Ecto neural progenitor cell (in vitro differentiated cells): ENCODE measurements at places on chromosomes 3 and 15.

DNA sequence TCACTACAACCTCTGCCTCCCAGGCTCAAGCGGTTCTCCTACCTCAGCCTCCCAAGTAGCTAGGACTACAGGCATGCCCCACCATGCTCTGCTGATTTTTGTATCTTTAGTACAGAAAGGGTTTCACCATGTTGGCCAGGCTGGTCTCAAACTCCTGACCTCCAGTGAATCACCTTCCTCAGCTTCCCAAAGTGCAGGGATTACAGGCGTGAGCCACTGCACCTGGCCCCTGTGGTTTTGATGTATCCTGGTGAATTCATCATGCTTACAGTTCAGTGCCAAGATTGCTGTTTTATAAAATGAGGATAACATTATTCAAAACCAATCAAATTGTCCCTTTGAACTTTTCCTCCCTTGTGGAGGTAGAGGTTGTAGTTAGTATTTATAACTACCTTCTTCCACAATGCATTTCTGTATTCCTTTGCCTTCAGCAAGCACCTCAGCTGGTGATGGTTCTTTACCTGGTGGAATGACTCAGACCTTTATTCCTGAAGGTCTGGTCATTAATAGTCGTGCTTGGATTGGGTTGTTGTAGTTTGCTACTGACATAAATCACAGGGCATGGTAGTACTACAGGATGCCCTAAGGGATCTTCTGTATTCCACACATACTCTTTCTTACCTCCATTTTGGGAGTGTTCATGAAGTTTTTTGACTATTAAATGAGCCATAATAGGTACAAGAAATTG lies 76.9 kb downstream of the UBP1 start:
- no peak for DNase-seq

GRCh38 chr3:111691293-111691909 lies 96.3 kb upstream of the ZBED2 start:
- no peak for DNase-seq

- no peak for DNase-seq
Observed at GRCh38 chr3:94121161-94121560, 58.3 kb downstream of the NSUN3 start.

DNA sequence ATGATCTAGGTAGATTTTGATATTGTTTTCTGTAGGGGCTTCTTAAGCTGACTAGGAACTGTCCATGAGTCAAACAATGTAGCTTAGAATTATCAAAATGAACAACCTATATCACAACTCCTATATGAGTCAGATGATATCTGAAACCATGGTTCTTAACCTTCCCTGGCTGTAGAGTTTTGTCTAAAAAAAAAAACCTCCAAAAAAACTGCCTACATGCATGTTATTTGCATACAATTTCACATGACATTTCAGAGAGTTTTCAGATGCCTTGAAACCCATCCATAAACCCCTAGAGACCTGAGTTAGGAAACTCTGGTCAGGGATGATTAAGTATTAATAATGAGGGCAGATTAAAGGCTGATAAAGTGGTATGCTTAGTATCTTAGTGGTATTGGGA lies 157.0 kb downstream of the CHST2 start:
- no peak for DNase-seq

- no peak for DNase-seq
Observed at GRCh38 chr3:34678575-34678974, 880.1 kb downstream of the PDCD6IP start.

DNA sequence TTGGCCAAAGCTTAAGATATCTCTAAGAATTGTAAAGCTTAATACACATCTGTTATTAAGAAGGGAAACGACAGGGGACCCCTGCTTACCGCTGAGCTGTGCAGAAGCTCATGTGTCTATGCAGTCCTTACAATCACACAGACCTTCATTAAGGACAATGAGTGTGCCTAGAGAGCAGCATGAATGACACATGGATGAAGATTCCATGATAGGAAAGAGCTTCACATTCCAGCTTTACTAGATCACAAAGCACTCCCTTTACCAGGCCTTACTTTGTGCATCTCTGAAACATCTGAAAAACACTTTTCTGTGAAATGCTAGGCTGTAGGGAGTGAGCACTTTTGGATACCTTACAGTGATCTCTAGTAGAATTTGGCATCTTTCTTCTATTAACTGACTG lies 32.0 kb downstream of the RNF168 start:
- DNase-seq = no peak

DNA sequence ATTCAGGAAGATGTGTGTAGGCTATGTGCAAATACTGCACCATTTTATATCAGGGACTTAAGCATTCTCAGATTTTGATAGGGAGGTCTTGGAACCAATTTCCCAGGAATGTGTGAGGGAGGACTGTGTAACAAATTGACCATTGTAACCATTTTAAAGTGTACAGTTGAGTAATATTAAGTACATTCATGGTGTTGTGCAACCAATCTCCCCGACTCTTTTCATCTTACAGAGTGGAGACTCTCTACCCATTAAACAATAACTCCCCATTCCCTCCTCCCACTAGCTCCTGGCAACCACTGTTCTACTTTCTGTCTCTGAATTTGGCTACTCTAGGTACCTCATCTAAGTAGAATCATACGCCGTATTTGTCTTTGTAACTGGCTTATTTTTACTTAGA lies 5.1 kb downstream of the RCN2 start:
- DNase-seq = no peak

- no peak for DNase-seq
Observed at GRCh38 chr3:105837143-105837740, 31.6 kb downstream of the CBLB start.

- no peak for DNase-seq
Observed at GRCh38 chr15:47897525-47897924, 180.2 kb downstream of the SEMA6D start.

GRCh38 chr3:47711596-47711995 lies 70.1 kb downstream of the SMARCC1 start:
- no peak for DNase-seq

DNA sequence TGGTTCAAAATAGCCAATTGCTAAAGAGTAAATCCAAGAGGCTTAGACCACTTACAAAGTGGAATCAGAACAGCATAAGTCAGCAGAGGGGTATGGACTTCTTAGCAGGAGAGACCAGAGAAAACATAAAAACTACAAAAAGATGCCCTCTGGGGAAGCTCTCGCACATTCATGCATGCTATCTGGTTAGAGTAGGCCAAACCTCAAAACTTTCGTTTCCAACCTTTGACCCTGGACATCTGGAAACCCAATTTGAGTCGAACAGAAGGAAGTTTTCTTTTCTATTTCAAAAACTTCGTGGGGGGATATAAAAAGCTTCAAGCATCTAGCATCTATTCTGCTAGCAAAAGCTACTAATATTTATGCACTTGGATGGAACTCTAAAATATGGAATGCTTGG lies 523.9 kb upstream of the AGTR1 start:
- DNase-seq = no peak

DNA sequence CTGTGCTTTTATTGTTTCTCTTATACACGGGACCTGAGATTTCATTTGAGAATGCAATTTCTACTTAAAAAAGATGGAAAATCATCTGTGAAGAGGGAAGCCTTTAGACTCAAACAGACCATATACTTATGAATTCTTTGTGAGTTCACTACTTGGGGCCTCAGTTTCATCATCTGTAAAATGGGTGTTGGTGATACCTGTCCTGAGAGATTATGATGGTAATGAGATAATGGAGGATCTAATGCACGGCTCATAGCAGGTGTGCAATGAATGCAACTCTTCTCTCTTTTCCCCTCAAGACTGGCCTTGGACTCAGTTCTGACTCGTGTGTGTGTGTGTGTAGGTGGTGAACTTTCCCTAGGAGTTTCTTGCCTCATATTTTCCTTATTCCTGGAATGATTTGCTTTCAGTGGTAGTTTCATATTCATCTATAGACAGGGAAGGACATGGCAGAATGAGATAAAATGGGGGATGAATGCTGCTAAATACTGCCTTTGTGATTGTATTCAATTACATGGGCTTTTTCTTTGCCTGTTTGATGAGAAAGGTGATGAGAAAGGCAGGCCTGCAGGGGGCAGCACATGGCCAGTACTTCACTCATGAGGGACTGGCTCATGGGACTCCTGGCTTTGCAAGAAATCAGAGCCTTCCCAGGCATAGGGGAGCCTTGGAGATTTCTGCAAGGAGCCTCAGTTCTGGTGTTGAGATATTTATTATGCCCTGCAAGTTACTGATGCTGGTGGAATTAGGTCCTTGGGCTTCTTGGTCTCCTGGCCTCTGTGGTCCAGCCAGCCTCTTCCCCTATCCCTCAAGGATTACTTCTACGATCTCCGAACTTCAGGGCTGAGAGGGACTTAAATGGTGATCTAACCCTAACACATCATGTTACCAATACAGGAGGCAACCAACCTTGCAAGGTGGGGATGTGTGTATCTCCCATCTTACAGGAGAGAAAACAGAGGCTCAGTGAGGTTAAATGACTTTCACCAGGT lies 70.7 kb downstream of the RPLP1 start:
- peak; percentile 86 for DNase-seq

DNA sequence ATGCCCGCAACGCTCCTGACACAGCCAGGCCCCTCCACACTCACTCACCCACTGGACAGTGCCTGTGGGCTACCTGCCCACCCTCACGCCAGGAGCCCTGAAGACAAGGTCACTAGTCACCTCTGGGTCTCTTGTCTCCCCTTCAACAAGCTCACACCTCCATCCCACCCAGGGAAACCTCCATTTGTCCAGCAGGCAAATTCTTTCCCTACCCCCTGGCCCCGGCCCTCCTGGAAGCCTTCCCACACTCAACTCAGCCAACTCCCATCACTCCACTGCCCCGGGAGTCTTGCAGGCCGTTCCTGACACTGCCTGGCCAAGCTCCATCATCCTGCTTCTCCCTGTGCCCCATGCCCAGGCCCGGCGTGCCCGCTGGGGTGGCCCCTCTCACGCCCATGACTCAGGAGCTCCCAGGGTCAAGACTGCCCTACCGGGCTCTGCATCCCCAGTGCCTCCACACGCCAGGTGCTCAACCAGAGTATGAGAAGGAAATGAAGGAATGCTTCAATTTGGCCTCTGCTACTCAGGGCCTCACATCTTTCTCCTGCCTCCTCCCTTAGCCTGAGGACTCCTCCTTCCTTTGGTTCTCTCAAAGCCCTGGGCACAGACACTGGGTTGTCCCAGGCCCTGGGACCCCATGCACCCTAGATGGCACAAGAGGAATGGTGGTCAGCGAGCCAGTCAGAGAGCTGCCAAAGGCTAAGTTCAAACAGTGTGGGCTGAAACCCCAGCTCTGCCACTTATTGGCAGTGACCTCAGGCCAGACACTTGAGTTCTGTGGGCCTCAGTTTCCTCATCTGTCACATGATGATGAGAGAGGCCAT lies 88.6 kb downstream of the SEC22A start:
- DNase-seq = peak; percentile 35

DNA sequence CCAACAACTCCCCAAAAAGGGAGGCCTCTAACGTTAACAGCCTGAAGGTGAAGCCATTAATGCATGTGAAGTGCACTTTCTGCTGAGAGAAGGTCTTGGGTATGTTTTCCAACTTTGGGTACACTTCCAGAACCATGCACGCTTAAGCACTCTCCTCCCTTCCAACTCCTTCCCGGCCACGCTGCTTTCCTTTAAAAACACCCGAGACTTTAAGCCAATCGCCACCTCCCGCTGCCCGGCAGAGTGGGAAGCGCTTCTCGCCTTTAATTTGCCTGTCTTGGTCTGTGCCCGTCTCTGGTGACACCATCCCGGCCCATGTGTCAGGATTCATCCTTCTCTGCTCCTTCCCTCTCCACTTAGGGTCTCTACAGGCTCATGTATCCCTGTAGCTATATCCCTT lies 35.3 kb downstream of the ITGB5 start:
- no peak for DNase-seq

- DNase-seq = no peak
Observed at GRCh38 chr3:141382571-141382970, 14.3 kb downstream of the ZBTB38 start.

DNA sequence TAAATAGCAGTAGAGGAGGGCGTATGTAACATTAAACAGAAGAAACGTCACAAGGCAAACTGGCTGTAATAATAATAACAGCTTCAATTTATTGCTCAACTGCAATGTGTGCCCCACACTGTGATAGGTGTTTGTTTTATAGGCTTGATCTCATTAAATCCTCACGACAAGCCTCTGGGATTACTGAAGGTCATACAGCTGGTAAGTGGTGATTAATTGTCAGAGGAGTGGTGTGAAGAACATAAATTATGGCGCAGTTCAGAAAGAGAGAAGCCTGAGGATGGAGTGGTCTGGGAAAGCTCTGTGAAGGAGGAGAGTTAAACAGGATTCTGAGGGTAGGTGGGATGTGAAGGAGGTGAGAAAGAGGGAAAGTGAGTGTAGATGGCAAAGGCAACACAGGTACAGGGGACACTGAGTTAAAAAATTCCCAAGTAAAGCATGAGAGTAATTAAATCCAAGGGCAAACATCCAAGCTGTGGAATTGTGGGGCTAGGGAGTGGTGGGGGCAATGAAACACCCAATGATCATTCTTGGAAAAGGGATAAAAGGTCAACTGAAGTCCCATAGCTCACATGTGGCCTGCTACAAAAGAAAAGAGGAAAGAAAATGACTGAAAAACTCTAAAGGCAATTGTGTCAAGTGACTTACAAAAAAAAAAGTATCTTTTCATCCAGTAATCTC lies 16.5 kb upstream of the GLCE start:
- no peak for DNase-seq

- no peak for DNase-seq
Observed at GRCh38 chr3:43755516-43756200, 64.9 kb downstream of the ABHD5 start.

DNA sequence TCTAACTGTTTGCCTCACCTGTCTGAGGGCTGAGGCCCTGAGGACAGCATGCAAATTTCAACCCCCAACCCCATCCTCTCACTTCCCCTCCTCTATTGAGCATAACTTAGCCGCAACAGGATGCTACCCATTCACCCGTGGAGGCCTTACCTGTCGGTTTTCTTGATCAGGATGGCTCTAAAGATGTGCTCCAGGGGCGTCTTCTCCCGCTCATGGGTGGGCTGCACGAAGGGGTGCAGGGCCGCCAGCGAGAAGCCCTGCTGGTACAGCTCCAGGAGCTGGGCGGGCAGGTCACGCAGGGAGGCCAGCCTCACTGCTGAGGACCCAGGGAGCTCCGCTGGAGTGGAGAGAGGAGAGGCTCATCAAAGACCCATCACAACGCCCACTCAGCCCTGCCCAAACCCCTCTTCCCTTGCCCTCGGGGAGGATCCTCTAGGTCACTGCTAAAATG lies 79.8 kb downstream of the RFTN1 start:
- no peak for DNase-seq

- no peak for DNase-seq
Observed at GRCh38 chr3:32186876-32187275, 51.6 kb upstream of the CMTM8 start.
